ENCODE measurements at places on chromosomes 16 and 17.

DNA sequence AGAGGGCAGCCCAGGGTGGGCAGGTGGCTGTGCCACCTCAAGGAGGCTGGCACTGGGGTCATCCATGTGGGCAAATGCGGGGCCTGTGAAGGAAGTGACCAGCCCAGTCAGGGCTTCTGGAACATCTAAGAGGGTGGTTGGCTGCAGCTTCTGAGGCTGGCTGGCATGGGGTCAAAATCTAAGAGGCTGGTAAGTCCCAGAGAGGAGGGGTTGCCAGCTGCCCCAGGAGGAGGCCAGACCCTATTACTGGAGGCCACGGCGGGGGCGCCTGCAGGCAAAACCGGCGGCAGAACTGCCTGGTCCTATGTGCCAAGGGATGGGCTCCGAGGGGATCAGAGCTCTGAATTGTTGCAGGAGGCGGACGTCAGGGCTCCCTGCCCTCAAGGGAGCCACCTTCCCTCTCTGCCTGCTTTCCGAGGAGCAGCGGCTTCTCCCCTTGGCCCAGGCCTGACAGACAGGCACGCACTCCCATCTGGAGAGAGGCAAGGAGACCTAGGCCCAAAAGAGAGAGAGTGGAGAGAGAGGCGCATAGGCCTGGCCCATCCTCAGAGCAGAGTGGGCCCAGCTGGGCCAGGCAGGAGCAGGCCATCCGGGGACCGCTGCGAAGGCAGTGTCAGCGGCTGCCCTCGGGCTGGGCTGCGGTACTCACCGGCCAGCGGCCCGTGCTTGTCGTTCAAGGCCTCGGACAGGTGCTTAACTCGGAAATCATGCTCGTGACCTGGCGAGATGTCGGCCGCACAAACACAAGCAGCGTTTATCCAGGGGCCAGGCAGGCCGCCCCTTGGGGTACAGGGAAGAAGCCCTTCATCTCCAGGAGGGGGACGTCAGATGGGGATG lies 10.9 kb downstream of the ZACN start:
- DNase-seq = no peak

- peak; percentile 91 for DNase-seq
Observed at GRCh38 chr17:7219812-7220592, at the start of the genes ACADVL and DLG4. ACADVL (plus strand) TSS chr17:7219938; CDS start chr17:7219985, 47 bp downstream. DLG4 (minus strand) TSS chr17:7219836.

- no peak for DNase-seq
Observed at GRCh38 chr16:72187551-72187950, 15.6 kb upstream of the PMFBP1 start.

- no peak for DNase-seq
Observed at GRCh38 chr17:58413684-58414083, 3.6 kb downstream of the RNF43 start.

- DNase-seq = no peak
Observed at GRCh38 chr17:40718930-40719329, 15.4 kb upstream of the KRT24 start.

Data from vagina (tissue), 2 donors.